ENCODE measurements at places on chromosomes 2 and 18.

GRCh38 chr2:139969323-139969722 is 1189.1 kb upstream of the NXPH2 start:
- no peak for DNase-seq

DNA sequence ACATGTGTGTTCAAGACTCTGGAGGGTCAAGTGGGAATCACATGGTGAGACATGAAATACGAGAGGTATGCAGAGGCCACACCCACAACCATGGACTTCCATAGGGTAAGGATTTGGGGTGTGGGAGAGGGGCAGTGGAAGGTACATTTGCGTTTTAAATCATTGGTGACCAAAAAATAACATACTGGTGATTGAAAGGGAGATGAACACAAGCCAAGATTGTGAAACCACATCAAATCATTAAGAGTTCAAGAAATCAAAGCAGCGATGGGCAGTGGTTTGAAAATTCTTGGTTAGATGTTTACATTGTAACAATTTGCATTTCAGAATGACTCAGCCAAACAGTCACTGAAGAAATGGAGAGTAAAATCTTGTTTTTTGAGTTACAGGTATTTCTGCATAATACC is 1.9 kb upstream of the CABYR start:
- no peak for DNase-seq

GRCh38 chr18:49365346-49365745 is 95.1 kb downstream of the DYM start:
- DNase-seq = no peak

DNA sequence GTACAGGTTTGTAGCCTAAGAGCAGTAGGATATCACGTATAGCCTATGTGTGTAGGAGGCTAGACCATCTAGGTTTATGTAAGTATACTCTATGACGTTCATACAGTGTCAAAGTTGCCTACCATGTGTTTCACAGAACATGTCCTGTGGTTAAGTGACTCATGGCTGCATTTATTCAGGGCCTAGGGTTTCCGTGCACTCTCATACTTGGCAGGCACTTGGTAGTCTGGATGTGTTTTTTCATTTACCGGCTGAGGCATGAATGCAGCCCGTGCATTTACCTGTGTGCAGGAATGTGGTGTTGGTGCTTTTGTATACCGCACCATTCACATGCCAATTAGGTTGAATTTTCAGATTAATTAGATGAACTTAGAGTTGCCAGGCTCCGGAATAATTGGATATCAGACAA is 43.4 kb downstream of the MYL12B start:
- DNase-seq = no peak

DNA sequence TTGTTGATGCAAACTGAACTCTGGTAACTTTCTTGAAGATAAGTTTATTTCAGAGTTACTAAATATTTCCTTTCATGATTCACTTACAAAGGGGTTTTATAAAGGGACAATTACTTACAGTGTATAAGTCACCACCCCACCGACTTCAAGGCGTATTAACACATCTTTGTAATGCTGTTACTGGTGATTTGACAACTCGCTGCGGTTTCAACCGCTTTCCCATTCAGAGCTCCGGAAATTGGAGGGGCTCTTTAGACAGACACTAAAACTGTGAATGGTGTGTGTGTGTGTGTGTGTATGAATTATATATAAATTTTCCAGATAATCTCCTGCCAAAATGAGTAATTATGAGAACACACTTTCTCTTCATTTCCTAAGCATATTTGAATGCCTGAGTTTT is 4.9 kb downstream of the TM4SF20 start:
- no peak for DNase-seq

- no peak for DNase-seq
Measured at GRCh38 chr2:169366066-169366465, 3.7 kb upstream of the LRP2 start.

GRCh38 chr2:794554-795241 is 117.5 kb upstream of the TMEM18 start:
- no peak for DNase-seq

- no peak for DNase-seq
Measured at GRCh38 chr2:123493687-123494086, 531.4 kb upstream of the CNTNAP5 start.
